HFFc6 (cell line): ENCODE measurements at places on chromosomes 2 and 18.

- DNase-seq = no peak
These were observed 752 bp upstream of the BAZ2B start for GRCh38 chr2:159617100-159617499.

- DNase-seq = no peak
These were observed 255.3 kb upstream of the FBXO11 start for GRCh38 chr2:48161628-48162027.

DNA sequence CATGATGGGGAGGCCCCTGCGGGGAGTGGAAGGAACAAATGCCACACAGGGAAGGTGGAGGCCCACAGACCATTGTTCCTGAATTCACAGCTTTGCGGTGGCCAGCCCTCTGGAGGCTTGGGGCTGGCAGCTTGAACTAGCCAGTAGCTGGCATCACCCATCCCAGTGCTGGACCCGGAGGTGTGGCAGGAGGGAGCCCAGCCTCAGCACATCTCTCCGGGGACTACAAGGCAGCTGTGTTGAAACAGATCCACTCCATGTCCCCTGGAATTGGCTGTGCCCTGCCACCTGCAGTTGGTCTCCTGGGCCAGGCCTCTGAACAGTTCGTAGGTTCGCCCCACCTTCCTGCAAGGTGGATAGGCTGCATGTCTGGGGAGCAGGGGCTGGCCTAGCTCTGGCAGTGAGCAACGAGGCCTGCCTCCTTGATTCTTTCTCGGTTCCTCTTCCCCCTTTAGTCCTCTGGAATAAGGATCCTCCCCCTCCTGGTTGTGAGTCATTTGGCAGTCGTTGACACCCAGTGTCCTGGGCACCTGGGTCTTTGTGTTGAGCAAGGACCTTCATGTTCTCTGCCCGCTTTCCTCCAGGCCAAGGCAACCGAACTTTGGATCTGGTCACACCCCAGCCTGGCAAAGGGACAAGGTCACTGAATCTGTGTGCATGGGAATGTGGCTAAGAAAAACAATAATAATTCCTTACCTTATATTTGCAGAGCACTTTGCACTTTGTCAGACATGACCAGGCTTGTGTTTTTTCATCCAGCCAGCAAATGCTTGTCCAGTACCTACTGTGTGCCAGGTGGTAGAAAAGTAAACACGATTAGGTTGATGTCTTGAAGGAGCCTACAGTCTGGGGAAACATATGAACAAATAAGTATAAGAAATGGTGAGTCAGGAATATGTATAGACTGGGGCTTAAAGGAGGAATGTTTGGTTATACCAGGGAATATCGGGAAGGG, 55.0 kb upstream of the MCFD2 start:
- DNase-seq = no peak

GRCh38 chr2:120520929-120521912, 175.3 kb downstream of the INHBB start:
- DNase-seq = no peak

- no peak for DNase-seq
These were observed 90.1 kb downstream of the MALT1 start for GRCh38 chr18:58761241-58761969.

- DNase-seq = no peak
These were observed 225.2 kb downstream of the SLC4A3 start for GRCh38 chr2:219852626-219853025.

- no peak for DNase-seq
These were observed 23.6 kb downstream of the ZEB2 start for GRCh38 chr2:144496092-144496976.
